ENCODE measurements at places on chromosomes 7 and 10. TPM values are rescaled to one million over a fixed set of nuclear protein-coding genes. Genes with fewer than 3 reads are reported as not detected.

GRCh38 chr7:149147752-149148653 is 750 bp downstream of the ZNF398 start:
- peaks cover 28% of the 10 kb centered on the region for H3K4me1 ChIP-seq
- H3K27ac ChIP-seq: peak overlapping the region; percentile 89
- DNase-seq: peak; percentile 10
- H3K27me3 ChIP-seq: no peaks in the 10 kb centered on the region

ITPRID1 gene
- total RNA-seq: not detected

GRCh38 chr10:77641788-77642397 is 4.3 kb upstream of the KCNMA1 start:
- H3K27me3 ChIP-seq: peaks cover 2% of the 10 kb centered on the region
- peak; percentile 63 for DNase-seq
- no peak overlapping the region for H3K4me3 ChIP-seq
- H3K4me1 ChIP-seq: no peaks in the 10 kb centered on the region
- H3K27ac ChIP-seq: no peak overlapping the region
- no peaks in the 10 kb centered on the region for H3K36me3 ChIP-seq

DNA sequence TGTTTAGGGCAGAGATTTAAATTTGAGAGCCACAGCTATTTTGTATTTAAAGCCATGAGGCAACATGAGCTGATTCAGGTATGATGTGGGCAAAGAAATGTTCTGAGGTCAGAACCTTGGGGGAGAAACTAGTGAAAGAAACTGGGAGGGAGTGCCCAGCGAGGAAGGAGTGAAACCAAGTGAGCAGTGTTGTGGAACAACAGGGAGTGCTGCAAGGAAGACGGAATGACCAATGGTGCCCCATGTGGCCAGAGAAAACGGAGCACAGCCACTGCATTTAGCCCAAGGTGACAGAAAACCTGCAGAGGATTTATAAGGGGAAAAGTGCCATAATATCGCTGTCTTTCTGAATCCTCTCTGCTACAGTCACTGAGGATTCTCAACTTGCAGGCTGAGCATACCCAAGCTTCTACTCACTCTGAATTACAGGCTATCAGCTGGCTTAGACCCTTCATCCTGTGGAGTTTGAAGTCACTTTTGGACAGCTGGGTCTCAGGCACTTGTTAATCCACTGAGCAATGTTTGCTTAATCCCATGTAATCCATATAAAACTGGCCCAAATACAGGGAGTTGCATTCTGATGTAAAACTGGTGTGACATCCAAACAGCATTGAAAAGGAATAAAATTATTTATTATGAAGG is 777.3 kb downstream of the CCSER2 start:
- H3K4me1 ChIP-seq: no peaks in the 10 kb centered on the region

PLAU gene
- 11.2 TPM for total RNA-seq

CFAP70 gene
- 0.13 TPM for total RNA-seq

- H3K27ac ChIP-seq: no peak overlapping the region
- no peaks in the 10 kb centered on the region for H3K4me1 ChIP-seq
- no peaks in the 10 kb centered on the region for H3K36me3 ChIP-seq
- no peak overlapping the region for H3K4me3 ChIP-seq
- H3K27me3 ChIP-seq: peaks cover 1% of the 10 kb centered on the region
Observed at GRCh38 chr7:131745390-131746248, 189.2 kb upstream of the PODXL start.

DNA sequence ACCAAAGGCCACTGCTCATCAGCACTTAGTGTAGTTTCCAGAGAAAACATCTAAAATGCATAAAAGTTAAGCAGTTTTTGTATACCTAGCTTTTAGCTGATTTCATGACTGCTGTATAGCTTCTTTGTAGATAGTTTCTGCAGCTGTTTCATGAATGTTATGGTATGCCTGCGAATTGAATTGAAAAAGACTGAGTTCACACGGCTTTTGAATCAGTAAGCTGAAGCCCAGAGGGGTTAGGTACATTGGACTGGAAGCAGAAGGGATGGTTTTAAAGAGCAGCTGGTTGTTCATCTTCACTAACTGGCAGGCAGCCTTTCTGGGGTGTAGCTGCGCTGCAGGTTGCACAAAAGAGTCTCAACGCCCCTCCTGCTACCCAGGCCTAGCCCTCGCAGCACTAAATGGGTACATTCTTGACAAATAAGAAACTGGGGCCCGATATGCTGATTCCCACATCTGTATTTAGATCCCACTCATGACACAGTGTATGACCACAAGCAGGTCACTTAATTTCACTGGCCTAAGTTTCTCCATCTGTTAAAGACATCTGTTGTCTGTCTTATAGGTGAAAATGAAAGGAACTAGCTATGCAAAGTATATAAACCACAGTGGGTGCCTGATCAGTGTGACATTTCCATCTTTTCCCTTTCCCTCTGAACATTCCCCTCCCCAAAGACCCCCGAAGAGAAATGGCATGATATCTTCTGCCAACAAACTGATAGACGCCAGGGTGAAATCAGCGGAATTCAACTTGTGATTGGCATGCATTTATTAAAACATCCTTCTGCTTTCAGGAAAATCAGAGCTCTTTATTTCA is 85.9 kb upstream of the AGBL3 start:
- no peak for DNase-seq
- peak overlapping the region; percentile 67 for H3K4me3 ChIP-seq
- H3K4me1 ChIP-seq: peaks cover 96% of the 10 kb centered on the region
- H3K27me3 ChIP-seq: no peaks in the 10 kb centered on the region
- no peaks in the 10 kb centered on the region for H3K36me3 ChIP-seq
- peak overlapping the region; percentile 98 for H3K27ac ChIP-seq

SORBS1 gene
- total RNA-seq: 16.8 TPM

NUTM2E gene
- not detected for total RNA-seq

- no peaks in the 10 kb centered on the region for H3K36me3 ChIP-seq
- peak; percentile 46 for DNase-seq
- H3K4me1 ChIP-seq: no peaks in the 10 kb centered on the region
- no peak overlapping the region for H3K27ac ChIP-seq
Observed at GRCh38 chr7:47088329-47089067, 493.4 kb downstream of the TNS3 start.

DNA sequence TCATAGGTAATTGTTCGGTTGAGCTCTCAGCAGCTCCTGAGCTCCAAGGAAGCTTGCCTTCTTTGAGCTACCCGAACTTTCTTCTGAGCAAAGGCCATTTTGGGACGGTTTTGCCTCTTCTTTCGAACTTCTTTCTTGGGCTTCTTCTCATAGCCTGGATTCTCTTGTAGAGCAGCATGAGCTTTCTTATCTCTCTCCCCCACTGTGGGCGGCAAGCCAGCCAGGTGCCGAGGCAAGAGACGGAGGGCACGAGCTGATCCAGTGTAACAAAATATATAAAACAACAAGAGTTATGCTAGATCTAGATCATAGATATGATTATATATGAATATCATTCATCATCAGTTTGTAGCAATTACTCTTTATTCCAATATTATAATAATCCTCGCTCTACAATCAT is 16.5 kb upstream of the KNDC1 start:
- no peak overlapping the region for H3K27ac ChIP-seq
- no peaks in the 10 kb centered on the region for H3K4me1 ChIP-seq
- no peaks in the 10 kb centered on the region for H3K36me3 ChIP-seq
- H3K4me3 ChIP-seq: no peak overlapping the region
- peaks cover 44% of the 10 kb centered on the region for H3K27me3 ChIP-seq

- no peaks in the 10 kb centered on the region for H3K4me1 ChIP-seq
- H3K27ac ChIP-seq: no peak overlapping the region
- no peak overlapping the region for H3K4me3 ChIP-seq
- no peaks in the 10 kb centered on the region for H3K27me3 ChIP-seq
- H3K36me3 ChIP-seq: no peaks in the 10 kb centered on the region
Observed at GRCh38 chr10:121667948-121668313, 69.7 kb upstream of the FGFR2 start.

- H3K27ac ChIP-seq: no peak overlapping the region
- peaks cover 35% of the 10 kb centered on the region for H3K4me1 ChIP-seq
- no peaks in the 10 kb centered on the region for H3K27me3 ChIP-seq
- H3K36me3 ChIP-seq: no peaks in the 10 kb centered on the region
Observed at GRCh38 chr10:34430685-34431084, 384.4 kb downstream of the PARD3 start.

- H3K27ac ChIP-seq: peak overlapping the region; percentile 34
- no peaks in the 10 kb centered on the region for H3K27me3 ChIP-seq
- H3K36me3 ChIP-seq: peaks cover 17% of the 10 kb centered on the region
Observed at GRCh38 chr10:71836596-71836974, 14.5 kb downstream of the PSAP start.

ZNF789 gene
- total RNA-seq: 15.3 TPM

GRCh38 chr10:35633006-35633980 is 8.8 kb downstream of the FZD8 start:
- no peak overlapping the region for H3K4me3 ChIP-seq
- no peak overlapping the region for H3K27ac ChIP-seq
- no peaks in the 10 kb centered on the region for H3K27me3 ChIP-seq
- no peaks in the 10 kb centered on the region for H3K4me1 ChIP-seq
- no peak for DNase-seq

GRCh38 chr7:117193564-117193963 is 129.3 kb downstream of the WNT2 start:
- H3K27ac ChIP-seq: no peak overlapping the region
- no peak for DNase-seq
- H3K36me3 ChIP-seq: peaks cover 3% of the 10 kb centered on the region
- H3K4me3 ChIP-seq: no peak overlapping the region
- no peaks in the 10 kb centered on the region for H3K27me3 ChIP-seq

DNA sequence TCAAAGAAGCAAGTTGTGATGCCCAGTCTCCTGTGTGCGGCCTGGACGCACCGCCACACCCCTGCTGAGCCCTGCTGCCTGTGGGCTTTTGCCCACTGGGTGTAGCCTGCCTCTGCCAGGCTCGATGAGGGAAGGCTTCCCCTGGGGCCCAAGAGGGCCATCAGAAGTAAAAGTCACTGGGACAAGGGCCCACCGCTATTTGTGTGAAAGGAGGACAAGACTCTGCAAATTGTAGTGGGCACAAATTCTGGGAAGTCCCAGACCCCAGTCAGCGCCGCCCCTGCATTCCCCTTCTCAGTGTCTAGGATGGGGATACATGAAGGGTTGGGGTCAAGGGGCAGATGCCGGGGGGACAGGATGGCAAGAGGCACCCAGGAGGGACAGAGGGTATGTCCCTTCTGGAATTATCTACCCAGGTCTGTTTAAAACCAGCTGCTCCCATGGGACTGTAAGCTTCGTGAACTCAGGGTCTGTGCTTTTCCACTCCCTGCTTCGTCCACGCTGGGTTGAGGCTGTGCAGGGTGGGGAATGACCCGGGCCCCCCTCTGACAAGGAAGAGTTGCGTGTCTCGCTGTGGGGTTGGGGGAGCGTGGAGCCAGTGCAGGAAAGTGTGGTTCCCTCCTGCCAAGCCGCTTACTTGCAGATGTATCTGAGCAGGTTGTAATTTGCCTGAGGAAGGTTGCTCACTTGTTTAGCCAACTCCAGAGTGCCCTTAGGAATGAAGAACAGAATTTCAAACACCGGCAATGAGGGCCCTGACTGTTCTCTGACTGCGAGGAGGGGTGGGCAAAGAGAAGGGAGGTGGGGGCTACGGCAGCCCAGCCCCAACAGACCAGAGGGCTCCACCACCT is 147.2 kb downstream of the MAPK8 start:
- H3K27ac ChIP-seq: no peak overlapping the region
- no peak for DNase-seq

DNA sequence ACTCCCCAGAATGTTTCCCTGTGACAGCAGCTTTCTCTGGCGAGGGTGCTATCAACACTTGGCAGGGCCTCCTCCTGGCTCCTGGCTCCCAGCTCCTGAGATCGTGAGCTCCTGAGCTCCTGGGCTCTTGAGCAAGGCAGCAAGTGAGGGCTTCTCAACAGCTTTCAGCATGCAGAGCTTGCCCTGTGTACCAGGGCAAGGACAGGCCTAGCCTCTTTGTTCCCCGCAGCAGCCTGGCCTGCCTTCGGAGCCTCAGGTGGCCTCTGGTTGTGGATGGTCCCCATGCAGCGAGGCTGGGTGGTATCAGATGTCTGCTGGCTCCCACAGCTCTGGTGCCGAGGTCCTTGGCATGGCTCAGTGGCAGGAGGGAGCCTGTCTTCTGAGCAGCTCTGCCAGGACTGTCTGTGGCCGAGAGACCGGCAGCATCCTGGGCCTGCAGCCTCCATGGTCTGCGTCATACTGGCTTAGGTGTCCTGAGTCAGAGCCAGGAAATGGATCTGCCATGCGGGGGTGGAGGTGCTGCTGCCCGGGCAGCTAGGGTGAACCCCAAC is 44.2 kb downstream of the ZMIZ1 start:
- peaks cover 45% of the 10 kb centered on the region for H3K36me3 ChIP-seq
- no peaks in the 10 kb centered on the region for H3K27me3 ChIP-seq
- no peak overlapping the region for H3K27ac ChIP-seq
- H3K4me1 ChIP-seq: peaks cover 97% of the 10 kb centered on the region
- no peak overlapping the region for H3K4me3 ChIP-seq

DNA sequence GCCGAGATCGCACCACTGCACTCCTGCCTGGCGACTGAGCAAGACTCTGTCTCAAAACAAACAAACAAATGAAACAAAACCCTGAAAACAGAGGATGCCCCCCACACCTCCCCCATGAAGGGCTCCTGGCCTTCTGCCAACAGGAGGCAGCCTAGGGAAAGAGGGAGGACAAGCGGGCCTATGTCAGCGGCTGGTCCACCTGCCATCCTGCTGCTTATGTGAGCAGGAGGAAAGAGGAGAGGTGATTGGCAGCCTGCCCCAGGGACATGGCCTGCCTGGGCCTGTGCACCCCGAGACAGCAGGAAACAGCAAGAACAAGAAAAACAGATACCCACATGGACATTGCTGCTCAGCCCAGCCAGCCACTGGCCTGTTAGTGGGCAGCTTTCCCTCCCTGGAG is 9.1 kb upstream of the ZNF316 start:
- peaks cover 24% of the 10 kb centered on the region for H3K4me1 ChIP-seq
- no peaks in the 10 kb centered on the region for H3K27me3 ChIP-seq
- DNase-seq: no peak
- H3K27ac ChIP-seq: no peak overlapping the region

HOXA5 gene
- 3.2 TPM for total RNA-seq

DNA sequence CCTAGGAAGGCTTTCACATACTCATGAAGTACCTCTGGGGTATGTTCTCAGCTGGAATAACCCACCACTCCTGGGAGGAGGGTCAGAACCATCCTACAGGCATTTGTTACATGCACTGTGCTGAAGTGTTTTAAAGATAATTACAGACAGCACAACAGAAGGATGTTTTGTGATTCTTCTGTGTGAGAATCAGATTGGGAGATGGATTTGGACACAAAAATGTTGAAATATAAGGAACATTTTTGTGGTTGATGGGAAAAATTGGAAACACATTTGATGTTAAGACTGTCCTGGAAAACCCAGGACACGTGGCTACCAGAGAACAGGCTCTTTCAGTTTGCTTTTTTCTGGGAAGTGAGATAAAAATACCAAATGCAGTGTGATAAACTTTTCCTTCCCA is 61.4 kb downstream of the BICC1 start:
- H3K36me3 ChIP-seq: no peaks in the 10 kb centered on the region
- peaks cover 7% of the 10 kb centered on the region for H3K4me1 ChIP-seq
- no peaks in the 10 kb centered on the region for H3K27me3 ChIP-seq
- no peak overlapping the region for H3K27ac ChIP-seq
- H3K4me3 ChIP-seq: no peak overlapping the region

GRCh38 chr10:42992156-42992956 is 84.5 kb upstream of the RET start:
- no peaks in the 10 kb centered on the region for H3K36me3 ChIP-seq
- H3K27ac ChIP-seq: no peak overlapping the region
- DNase-seq: no peak
- H3K4me3 ChIP-seq: no peak overlapping the region

GRCh38 chr7:136923111-136923667 is 54.7 kb downstream of the CHRM2 start:
- no peaks in the 10 kb centered on the region for H3K4me1 ChIP-seq
- H3K36me3 ChIP-seq: no peaks in the 10 kb centered on the region
- no peak overlapping the region for H3K27ac ChIP-seq
- H3K27me3 ChIP-seq: no peaks in the 10 kb centered on the region

GRCh38 chr10:77321838-77322237 is 315.8 kb downstream of the KCNMA1 start:
- DNase-seq: no peak
- H3K27ac ChIP-seq: no peak overlapping the region
- H3K4me3 ChIP-seq: no peak overlapping the region
